ENCODE measurements at places on chromosomes 1 and 21. TPM values are rescaled to one million over a fixed set of nuclear protein-coding genes. Genes with fewer than 3 reads are reported as not detected.

GRCh38 chr1:186500804-186501203 lies 39.9 kb upstream of the PDC start:
- no peak for DNase-seq

DNA sequence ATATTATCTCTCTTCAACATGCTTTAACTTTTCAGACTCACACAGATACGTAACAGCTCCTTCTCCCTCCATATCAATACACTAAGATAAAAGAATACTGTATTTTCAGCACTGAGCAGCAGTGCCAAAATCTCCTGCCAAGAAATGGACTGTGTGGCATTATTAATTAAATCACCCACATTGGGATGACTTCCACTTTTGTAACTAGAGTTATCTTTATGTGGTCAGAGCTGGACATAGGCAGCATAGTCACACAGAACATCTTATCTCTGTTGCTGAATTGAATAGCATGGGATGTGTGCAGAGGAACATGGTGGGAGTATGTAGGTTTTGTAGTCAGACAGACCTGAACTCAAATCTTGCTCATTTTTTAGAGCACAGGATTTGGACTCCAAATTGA lies 41.4 kb upstream of the CACYBP start:
- no peak for DNase-seq

GRCh38 chr1:72724951-72725861 lies 442.9 kb upstream of the NEGR1 start:
- DNase-seq, result peak; percentile 28

- DNase-seq, result no peak
Measured at GRCh38 chr1:29169976-29170375, 11.7 kb downstream of the SRSF4 start.

- peak; percentile 26 for DNase-seq
Measured at GRCh38 chr1:6471086-6471969, 5.4 kb upstream of the TNFRSF25 start.

DNA sequence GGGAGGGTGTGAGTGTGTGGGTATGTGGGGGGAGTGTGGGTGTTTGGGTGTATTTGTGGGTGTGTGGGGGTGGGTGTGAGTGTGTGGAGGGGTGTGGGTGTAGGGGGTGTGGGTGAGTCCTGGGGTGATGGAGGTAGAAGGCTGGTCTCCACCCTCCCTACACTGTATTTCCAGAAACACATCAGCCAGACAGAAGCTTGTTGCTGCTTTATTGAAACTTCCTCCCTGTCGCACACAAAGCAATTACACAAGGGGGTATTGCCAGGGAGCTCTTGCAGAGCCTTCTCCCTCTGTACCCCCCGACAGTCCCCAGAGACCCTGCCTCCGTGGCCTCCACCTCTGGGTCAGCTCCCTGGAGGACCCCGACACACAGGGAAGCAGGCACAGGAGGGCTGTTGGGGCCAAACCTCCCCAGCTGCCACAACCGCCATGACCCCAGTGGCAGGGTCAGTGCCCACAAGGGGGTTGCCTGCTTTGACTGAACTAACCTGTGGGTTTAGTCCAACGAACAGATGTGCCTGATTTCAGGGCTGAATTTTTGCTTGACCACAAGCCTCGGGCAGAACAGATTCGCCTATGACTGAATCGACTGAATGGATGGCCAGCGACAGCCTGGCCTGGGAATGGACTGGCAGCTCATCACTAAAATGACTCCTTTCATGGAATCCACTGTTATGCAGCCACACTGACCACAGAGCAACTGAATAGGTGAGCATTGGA lies 9.1 kb upstream of the MATN1 start:
- peak; percentile 54 for DNase-seq

- no peak for DNase-seq
Measured at GRCh38 chr1:221672965-221673364, 68.9 kb downstream of the DUSP10 start.

DNA sequence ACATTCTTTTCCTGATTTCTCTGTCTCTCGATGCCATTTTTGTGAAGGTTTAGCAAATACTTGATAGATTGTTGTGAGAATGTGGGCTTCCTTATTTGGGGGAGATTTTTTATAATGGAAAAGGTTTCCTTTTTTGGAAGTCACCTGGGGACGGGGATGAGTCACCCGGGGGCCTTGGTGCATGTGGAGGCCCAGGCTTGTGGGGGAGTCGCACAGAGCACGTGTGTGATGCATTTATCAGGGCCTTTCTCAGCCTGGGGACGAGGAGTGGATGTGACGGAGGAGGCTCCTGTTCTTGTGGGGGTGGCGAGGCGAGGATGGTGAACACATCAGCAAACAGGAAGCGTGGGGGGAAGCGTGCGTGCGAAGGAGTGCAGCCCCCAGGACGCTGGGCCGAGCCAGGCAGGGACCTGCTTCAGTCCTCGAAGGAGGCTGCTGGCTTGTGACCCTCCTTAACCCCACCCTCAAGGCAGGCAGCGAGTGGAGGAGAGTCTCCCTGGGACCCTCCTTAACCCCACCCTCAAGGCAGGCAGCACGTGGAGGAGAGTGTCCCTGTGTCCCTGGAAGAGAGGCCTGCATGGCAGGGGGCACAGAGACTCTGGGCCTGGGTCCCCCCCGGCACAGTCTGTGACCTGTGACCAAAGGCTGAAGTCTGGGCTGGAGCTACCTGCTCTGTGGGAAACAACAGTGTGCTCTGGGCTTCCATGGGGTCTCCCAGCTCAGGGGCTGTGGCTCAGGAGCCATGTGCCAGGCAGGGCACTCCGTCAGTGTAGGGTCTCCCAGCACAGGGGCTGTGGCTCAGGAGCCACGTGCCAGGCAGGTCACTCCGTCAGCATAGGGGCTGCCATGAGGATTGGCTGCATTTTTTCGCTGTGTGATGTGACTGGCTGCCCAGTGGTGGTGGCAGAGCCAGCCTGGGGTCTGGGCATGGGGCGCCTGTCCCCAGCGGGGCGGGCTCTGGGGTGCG lies 57.2 kb downstream of the AGPAT3 start:
- DNase-seq, result peak; percentile 71

DNA sequence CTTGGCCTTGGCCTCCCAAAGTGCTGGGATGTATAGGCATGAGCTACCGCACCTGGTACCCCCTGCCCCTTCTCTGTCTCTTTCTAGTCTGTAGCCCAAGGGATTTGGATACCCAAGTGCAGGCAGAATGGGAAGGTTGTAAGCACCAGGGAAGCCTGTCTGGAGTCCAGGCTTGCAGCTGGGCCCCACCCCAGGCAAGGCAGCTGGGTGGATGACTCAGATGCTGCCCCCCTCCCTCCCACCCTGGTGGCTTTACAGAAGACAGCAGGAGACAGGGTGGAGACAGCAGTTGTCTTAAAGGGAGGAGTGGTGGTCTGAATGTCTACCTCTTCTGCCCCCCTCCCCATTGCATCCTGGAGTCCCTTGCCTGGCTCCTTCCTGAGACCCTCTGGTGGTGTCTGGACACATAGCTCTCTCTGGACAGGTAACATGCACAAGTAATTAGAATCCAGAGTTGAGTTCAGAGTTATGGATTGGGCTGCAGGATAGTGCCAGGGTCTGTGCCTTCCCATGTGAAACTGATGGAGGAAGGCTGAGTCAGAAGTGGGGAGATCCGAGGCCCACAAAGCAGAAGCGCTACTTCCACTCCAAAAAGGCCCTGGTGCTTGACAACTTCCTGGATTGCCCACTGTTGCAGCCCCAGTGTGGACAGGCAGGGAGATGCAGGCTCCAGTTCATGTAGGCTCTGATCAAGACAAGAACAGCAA lies 5.1 kb downstream of the LMNA start:
- no peak for DNase-seq

DNA sequence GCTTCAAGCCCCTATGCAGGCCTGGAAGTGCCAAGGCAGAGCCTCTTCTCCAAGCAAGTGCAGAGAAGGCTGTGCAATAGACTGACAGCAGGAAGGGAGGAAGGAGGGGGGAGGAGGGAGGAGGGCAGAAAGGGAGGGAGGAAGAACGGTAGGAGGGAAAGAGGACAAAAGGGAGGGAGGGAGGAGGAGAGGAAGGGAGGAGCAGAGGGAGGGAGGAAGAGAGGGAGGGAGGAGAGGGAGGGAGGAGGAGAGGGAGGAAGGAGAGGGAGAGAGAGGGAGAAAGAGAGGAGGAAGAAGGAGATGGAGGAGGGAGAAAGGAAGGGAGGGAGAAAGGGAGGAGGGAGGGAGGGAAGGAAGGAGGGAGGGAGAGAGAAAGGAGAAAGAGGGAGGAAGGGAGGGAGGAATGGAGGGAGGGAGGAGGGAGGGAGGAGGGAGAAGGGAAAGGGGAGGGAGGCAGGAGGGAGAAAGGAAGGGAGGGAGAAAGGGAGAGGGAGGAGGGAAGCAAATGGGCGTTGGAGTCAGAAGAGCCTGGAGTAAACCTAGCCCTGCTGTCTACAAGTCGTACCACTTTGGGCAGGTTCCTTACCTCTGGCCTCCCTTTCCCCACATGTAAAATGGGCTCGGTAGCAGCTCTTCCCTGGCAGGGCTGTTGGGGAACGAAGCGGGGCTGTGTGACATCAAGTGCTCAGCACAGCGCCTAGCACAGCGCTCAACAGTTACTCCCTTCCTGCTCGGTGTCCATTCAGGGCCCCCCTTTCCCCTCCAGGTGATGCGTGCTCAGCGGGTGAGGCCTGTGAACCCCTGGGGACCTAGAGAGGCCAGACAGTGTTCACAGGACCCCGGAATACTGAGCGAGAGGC lies 244.6 kb downstream of the NPHP4 start:
- no peak for DNase-seq

- no peak for DNase-seq
Measured at GRCh38 chr1:89254658-89255287, 17.9 kb downstream of the GBP5 start.

- peak; percentile 59 for DNase-seq
Measured at GRCh38 chr1:150268340-150268704, 494 bp downstream of the APH1A start.

GRCh38 chr1:165942062-165942461 lies 114.6 kb downstream of the UCK2 start:
- DNase-seq, result no peak

- DNase-seq, result no peak
Measured at GRCh38 chr21:32136546-32136945, 142.3 kb downstream of the MIS18A start.

GRCh38 chr1:172286629-172287076 lies 133.8 kb upstream of the C1orf105 start:
- DNase-seq, result no peak

DNA sequence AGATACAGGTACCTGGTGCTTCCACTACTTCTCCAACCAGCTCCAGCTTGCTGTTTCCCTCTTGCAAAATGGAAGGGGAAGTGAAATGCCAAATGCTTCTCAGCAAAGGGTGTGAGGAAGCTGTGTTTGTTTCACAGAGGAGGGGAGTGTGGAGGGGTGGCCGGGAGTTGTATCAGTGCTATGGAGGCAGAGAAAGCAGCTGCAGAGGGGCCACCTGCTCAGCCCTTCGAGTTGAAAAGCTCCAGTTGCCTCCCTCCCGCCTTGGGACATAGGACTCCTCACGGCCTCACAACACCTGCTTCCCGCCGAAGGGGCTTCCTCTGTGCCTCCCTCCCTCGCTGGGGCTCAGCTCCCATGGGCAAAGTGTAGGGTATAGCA lies 12.1 kb upstream of the LINGO4 start:
- no peak for DNase-seq

DNA sequence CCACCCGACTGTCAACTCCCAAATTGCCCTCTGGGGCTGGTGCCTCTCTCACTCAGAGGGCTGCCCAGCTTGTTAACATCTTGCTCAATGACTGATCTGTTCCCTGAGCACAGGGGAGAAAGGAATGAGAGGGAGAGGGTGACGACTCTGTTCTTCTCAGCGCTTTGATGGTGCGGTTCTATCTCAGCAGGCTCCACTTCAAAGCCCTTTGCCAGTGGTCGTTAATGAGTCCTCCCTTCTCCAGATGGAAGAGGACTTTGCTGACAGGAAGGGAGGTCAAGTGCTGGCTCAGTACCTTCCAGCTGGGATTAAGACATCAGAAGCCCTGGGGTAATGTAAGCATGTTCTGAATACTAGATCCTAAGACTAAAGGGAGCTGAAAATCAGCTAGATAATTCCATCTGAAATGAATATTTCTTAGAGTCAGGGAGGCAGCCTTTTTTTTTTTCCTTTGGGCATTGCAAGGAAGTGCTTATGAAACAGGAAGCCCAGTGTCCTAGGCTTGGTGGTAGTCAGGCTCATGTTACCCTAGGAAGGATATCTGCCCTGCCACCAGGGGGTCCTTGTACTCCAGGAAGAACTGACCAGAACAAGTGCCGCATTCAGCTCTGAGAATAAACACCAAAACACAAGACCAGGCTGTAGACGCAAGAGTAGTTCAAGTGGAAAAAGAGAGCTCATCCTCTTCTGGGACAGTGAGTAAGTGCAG lies 4.7 kb downstream of the FMOD start:
- DNase-seq, result no peak

DNA sequence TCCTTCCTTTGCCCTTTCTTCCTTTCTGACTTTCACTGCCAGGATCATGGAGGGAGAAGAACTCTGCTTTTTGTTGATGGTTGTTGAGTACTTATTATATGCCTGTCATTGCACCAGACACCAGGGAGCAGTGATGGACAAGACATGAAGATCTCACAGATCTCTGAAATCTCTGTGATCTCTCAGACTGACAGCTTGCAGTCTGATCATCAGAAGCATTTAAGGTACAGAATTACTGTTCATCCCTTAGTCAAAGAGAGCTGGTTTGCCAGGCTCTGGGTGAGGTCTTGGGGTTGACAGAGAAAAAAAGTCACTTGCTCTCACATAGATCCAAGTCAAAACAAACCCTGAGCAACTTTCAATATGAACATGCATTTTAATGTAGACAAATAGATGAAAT lies 299.5 kb upstream of the FMN2 start:
- no peak for DNase-seq

- DNase-seq, result no peak
Measured at GRCh38 chr1:18693256-18694098, 62.8 kb downstream of the PAX7 start.

DNA sequence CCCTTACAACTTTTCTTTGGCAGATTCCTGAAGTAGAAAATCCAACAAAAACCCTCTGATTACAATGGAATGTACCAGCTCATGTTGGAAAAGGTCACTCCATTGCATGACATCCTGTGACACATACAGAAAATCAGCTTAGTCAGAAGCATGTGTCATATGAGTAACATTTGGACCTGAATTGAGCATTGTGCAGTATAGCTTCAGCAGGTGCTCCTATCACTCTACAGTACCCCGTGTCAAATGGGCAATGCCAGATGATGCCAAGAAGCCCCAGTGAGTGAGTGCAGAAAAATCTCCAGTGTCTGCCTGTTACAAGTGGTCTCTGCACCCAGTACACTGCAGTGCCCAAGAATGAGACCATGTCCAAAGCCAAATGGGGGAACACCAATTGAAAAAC lies 129.7 kb upstream of the RUNX1 start:
- DNase-seq, result no peak

GRCh38 chr1:204493984-204494280 lies 673 bp downstream of the PIK3C2B start:
- peak; percentile 69 for DNase-seq

Gene SHISA4
- total RNA-seq, result 0.58 TPM

Gene CSF3R
- total RNA-seq, result 0.87 TPM

Gene KRTAP7-1
- total RNA-seq, result not detected

Gene PSMD4
- total RNA-seq, result 143 TPM

Gene SYT14
- not detected for total RNA-seq

Gene TNFRSF8
- total RNA-seq, result not detected

Gene SLX9
- total RNA-seq, result 21.6 TPM

Gene SPATA46
- total RNA-seq, result not detected

All from CD4-positive, alpha-beta memory T cell (primary cell).